ENCODE measurements at places on chromosomes 5 and 9. TPM values are rescaled to one million over a fixed set of nuclear protein-coding genes. Genes with fewer than 3 reads are reported as not detected.
A peak's percentile ranks its signal among the peaks of the same experiment; 100 is the strongest.

GRCh38 chr9:87206064-87206661, 258.9 kb upstream of the GAS1 start:
- DNase-seq = no peak

DNA sequence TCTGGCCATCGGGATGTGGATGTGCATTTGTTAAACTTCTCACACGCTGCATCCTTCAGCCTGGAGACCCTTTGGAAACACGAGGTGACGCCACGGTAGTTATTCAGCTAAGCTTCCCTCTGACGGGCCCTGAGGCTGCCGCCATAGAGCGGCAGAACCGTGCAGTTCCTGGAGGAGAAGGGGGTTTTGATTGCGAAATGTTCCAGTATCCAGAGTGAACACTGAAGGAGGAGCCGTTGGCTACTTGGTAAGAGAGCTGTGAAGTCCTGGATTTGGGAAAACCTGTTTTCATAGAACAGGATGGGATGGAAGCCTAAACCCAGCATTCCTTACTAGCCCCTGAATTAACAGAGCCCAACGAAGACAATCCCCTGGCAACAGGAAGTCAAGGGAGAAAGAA, 23.0 kb upstream of the EXOC3 start:
- DNase-seq = no peak

- DNase-seq = no peak
Measured at GRCh38 chr5:178740181-178740557, 9.7 kb upstream of the ZNF354A start.

GRCh38 chr5:95471942-95472341, 80.8 kb downstream of the FAM81B start:
- DNase-seq = no peak

GRCh38 chr5:174563899-174564298, 160.5 kb upstream of the MSX2 start:
- DNase-seq = no peak

GRCh38 chr5:149586708-149587318, 5.5 kb downstream of the ARHGEF37 start:
- no peak for DNase-seq

DNA sequence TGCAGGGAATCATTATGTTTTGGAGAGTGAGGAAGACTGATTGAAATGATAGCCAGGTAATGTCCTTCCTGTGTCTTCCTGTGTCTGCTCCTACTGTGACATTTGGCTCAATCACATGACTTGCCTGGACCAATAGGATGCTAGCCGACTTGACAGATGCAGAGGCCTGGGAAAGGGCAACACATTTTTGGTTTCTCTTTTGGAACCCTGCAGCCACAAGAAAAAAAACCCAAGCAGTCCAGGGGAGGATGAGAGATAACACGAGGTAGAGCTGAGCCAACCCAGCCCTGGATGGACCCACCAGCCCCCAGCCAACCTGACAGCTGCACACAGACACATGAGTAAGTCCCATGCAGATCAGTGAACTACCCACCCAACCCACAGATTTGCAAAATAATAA, 256.1 kb upstream of the SMARCA2 start:
- DNase-seq = no peak

- no peak for DNase-seq
Measured at GRCh38 chr5:131550606-131551005, 84.4 kb downstream of the RAPGEF6 start.

DNA sequence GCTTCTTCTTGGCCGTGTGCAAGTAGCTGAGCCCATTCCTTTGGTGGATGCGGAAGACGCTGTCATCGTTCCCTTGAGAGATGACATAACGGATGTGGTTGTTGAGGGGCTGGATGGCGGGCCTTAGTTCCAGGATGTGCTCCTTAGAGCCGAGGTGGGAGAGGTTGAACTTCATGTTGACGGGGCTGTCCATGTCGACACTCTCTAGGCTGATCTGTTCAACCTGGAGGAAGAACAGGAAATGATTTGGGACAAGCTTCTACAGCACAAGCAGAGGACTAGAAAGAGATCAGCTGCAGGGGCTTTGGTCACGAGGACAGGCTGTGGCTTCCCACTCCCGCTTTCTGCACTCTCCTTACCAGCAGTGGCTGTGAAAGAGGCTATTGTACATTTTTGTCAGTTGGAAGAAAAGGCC, 176.0 kb downstream of the SLC12A2 start:
- no peak for DNase-seq

- no peak for DNase-seq
Measured at GRCh38 chr9:105419816-105420597, 27.8 kb upstream of the FSD1L start.

- no peak for DNase-seq
Measured at GRCh38 chr9:624935-625500, 216.5 kb upstream of the DMRT1 start.

DNA sequence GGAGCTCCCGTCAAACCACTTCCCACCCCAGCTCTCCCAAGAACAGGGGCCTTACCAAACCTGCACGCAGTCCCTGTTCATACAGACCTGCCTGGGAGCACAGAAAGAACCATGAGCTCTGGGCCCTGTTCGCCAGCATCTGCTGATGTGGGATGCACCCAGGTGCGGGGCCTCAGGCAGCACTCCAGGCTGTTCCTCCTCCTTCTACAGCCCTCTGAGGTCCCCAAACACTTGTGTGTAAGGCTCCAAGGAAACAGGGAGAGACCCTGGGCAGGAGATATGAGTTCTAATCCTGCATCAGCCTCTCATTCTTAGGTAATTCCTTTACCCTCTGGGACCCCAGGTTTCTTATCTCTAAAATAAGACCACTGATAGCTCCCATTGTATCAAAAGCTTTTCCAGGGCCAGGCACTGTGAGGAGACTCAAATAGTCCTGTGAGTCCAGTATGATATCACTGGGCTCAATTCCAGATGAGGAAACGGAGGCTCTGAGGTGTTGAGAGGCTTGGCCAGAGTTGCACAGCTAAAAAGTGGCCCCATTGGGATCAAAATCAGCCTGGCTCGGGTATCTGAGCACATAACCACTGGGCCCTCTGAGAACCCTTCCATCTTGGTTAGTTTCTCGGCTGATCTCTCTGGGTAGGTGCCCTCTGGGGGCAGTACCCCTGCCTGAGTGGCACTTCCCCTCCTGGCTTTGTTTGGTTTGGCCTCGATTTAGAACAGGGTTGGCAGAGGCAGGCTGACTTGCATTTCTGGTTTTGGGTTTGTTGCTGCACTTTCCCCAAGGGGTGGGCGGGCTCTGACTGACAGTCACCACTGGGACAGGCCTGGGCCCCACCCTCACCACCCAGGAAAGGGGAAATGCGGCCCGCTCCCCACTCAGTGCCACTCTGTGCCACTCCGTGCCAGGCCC, 116.8 kb downstream of the RGS3 start:
- DNase-seq = peak; percentile 88

DNA sequence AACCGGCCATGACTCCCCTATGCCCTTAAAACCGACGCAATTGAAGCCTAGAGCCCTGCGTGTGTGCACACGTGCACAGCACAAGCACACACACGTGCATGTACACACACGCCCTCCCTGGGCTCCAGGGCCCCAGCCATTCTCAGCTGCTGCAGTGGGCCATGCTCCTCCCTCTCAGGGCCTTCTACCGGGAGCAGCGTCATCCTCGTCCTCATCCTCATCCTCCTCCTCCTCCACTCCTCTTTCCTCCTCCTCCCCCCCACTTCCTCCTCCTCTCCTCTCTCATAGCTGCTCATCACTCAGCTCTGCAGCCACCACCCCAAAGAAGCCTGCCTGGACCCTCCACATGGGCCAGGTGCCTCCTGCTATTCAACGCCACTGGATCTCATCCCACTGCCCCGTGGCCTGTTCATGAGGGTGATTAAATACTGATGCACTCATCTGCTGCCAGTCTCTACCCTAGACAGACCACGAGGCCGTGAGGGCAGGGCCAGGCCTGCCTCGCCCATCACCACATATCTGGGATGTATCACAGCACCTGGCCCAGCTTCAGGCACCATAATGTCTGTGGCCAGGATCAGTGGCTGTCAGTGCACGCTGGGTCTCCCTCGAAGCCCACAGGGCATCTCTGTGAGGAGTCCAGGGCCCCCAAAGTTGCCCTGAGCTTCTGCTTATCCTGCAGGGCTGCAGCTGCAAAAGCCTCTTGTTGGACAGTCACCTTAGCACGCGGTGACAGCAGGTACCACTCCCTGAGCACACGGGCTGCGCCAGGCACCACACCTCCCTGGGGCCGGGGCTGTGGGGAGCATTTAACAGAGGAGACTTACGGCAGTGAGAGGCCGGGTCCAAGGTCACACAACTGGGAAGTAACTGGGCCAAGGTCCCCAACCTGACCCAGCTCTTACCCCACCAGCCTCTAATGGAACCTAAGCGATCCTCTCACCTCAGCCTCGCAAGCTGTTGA, 9.8 kb downstream of the FAM78A start:
- no peak for DNase-seq

DNA sequence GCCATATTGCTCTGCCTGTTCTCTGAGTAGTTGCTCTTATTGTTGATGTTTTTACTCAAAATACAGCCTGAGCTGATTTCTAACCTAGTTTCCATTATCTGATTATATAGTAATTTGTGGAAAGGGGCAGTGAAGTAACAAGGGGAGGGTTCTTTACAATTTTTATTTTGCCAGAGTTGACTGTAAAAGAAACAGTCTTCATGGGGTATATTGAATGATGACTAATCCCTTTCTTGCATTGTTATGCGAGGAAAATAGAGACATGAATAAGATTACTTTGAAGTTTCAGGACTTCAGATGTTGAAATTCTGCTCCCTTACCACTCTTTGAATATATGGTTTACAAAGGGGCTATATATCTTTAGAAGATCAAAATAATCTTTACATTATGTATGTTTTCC, 9.1 kb upstream of the LRRC70 start:
- DNase-seq = no peak

- no peak for DNase-seq
Measured at GRCh38 chr5:145551714-145552113, 283.4 kb downstream of the PRELID2 start.

DNA sequence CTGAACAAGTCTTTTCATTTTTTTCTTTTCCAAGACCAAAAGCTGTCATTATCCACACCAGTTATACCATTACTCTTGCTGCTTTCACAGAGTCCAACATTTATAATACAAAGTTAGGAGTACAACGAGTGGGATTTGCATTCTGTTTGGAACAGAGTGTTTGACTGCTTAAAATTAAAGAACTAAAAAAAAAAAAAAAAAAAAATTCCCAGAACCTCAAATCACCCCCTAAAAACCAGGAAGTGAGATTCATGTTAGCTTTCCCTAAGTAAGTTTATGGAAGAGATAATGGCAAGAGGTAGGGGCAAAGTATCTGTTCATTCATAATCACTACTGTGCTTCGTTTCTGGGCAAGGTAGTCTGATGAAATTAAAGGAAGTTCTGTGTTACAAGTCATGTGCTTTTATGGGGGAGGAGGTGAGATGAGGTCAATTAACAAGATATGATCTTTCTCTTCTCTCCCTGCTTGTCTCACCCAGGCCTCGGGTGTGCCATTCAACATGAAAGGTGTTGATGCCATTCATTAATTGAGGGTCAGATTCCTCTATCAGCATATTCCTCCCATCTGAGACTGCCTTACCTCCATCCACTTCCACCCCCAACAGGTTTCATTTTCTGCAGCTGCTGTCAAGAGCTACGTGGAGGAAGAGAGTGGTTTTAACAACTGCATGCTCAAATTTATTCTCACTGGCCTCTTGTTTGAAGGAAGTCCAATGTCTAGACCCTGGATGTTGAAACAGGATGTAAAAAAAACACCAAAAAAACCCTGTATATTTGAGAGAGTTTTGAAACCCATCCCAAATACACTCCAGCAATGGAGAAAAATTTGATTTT, 58.1 kb downstream of the MARCHF3 start:
- DNase-seq = no peak

- no peak for DNase-seq
Measured at GRCh38 chr9:14451949-14452348, 138.0 kb upstream of the NFIB start.

GRCh38 chr9:134356496-134357470, 30.5 kb downstream of the RXRA start:
- peak; percentile 76 for DNase-seq

DNA sequence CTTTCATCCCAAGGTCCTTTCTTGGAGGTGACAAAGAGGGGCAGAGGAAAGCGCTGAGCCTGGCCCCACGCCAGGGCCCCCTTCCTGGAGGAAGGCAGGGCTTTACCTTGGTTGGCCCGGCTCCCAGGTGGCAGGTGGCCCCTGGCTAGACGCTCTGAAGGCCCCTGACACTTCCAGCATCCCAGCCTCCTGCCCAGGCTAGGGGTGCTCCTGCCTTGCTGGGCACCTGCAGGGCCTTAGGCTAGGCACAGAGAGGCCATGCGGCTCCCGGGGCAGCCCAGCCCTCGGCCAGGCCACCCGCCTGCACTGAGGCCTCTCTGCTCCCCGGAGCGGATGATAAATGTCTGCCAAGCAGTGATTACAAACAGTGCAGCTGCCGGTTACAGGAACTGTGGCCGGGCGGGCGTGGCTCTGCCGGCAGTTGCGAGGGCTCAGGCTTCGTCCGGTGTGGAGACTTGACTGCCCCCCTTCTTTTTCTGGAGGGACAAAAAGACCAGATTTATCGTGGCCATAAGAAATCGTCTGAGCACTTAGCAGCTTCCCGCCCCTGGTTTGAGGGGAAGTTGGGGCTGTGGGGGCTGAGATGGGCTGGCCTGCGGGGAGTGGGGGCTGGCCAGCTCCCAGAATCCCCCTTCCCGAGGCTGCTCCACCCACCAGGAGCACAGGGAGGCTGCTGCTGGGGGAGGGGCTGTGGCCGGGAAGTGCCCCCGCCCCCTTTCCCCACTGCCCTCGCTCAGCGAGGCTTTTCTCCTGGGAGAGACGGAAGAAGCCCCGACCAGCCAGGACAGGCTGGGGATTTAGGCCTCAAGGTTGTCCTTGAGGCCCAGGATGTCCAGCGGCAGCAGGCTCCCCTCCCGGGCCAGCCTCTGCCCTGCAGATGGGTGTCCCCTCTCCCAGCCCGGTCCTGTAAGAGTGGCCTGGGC, 31.6 kb upstream of the UBAC1 start:
- DNase-seq = peak; percentile 73

PFN3 gene
- not detected for total RNA-seq

PITX1 gene
- 2.1 TPM for total RNA-seq

OR1Q1 gene
- not detected for total RNA-seq

SPINK6 gene
- not detected for total RNA-seq

PCDHA9 gene
- total RNA-seq = 0.16 TPM

HTR1A gene
- total RNA-seq = not detected

FBN2 gene
- 7.5 TPM for total RNA-seq

TAF1L gene
- total RNA-seq = not detected

FCN2 gene
- total RNA-seq = 1.8 TPM

SCGB3A2 gene
- not detected for total RNA-seq

Measured in breast epithelium (tissue), 4 donors.